Activated CD8-positive, alpha-beta memory T cell treated with anti-CD3 and anti-CD28 coated beads, Interleukin-2, amount 10 ng/mL, durations not matched to agents 7 days and 5 days (primary cell): ENCODE measurements at places on chromosomes 1 and 21. TPM values are rescaled to one million over a fixed set of nuclear protein-coding genes. Genes with fewer than 3 reads are reported as not detected.

The ZNF672 gene
- total RNA-seq, result 53.8 TPM

- H3K27me3 ChIP-seq, result no peaks in the 10 kb centered on the region
- H3K4me3 ChIP-seq, result no peak overlapping the region
- DNase-seq, result no peak
- H3K36me3 ChIP-seq, result no peaks in the 10 kb centered on the region
Observed at GRCh38 chr1:181732218-181732990, 249.1 kb downstream of the CACNA1E start.

GRCh38 chr1:154746622-154747299 is 123.3 kb downstream of the KCNN3 start:
- DNase-seq, result no peak
- no peak overlapping the region for H3K27ac ChIP-seq
- H3K27me3 ChIP-seq, result peaks cover 84% of the 10 kb centered on the region

The KCNK2 gene
- not detected for total RNA-seq

GRCh38 chr1:27444632-27445031 is 45.3 kb downstream of the WASF2 start:
- peaks cover 14% of the 10 kb centered on the region for H3K36me3 ChIP-seq
- peak overlapping the region; percentile 83 for H3K27ac ChIP-seq
- H3K4me3 ChIP-seq, result no peak overlapping the region
- no peak for DNase-seq
- H3K27me3 ChIP-seq, result no peaks in the 10 kb centered on the region
- H3K4me1 ChIP-seq, result peaks cover 42% of the 10 kb centered on the region

DNA sequence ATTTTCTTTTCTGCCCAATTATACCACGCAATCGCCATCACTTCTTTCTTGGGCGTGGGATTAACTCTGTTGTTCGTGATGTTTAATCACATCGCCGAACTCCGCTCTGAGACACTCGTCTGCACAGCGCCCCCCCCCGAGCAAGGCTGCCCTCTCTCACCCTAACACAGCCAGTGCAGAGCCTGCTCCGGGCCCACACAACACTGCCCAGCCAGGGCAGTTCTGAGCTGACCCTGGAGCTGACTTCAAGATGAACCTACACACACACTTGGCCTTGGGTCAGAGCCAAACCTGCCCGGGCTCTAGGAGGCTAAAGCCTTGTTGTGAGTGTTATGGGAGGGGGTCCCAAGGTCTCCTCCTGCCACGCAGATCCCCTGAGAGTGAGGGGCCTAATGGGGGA is 64.6 kb upstream of the LRP8 start:
- peaks cover 6% of the 10 kb centered on the region for H3K27me3 ChIP-seq
- H3K4me1 ChIP-seq, result peaks cover 3% of the 10 kb centered on the region
- no peaks in the 10 kb centered on the region for H3K36me3 ChIP-seq
- H3K27ac ChIP-seq, result no peak overlapping the region
- no peak for DNase-seq

GRCh38 chr1:33402206-33402605 is 28.7 kb downstream of the PHC2 start:
- H3K36me3 ChIP-seq, result no peaks in the 10 kb centered on the region
- peaks cover 4% of the 10 kb centered on the region for H3K4me1 ChIP-seq
- DNase-seq, result no peak
- H3K27ac ChIP-seq, result no peak overlapping the region

The TNFSF4 gene
- total RNA-seq, result 0.47 TPM

DNA sequence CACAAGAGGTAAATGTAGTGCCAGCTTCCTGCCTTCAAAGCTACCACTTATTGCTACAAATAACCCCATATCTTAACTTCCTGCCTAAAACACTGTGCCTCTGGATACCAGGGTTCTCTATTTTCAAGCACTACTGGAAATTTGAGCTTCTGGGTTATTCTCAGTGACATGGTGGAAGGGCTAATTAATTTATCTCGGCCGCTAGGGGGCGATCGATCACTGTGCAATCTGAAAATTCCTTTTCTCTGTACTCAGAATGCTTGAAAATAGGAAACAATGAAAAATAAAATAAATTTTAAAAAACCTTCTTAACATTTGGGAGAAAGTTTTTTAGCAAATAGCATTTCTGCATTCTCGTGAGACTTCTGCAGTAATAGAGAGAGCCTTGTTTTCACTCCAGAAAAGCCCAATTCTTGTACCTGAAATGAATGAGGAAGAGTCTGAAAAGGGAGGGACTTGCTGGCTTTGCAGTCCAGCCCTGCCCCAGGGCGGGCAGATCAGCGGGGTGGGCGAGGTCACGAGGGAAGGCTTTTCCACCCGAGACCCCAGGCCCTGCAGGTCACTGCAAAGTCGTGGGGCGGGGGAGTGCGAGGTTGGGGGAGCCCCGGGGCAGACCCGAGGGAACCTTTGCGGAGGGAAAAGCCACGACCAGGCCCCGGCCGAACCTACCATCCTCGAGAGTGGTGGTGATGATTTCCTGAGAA is 276.7 kb downstream of the PCP4 start:
- no peak overlapping the region for H3K27ac ChIP-seq
- no peak overlapping the region for H3K4me3 ChIP-seq
- peak; percentile 43 for DNase-seq
- H3K4me1 ChIP-seq, result no peaks in the 10 kb centered on the region
- H3K27me3 ChIP-seq, result no peaks in the 10 kb centered on the region

- no peak overlapping the region for H3K27ac ChIP-seq
- no peaks in the 10 kb centered on the region for H3K4me1 ChIP-seq
- DNase-seq, result no peak
- H3K4me3 ChIP-seq, result no peak overlapping the region
Observed at GRCh38 chr1:199776768-199777497, 250.6 kb upstream of the NR5A2 start.

- no peaks in the 10 kb centered on the region for H3K4me1 ChIP-seq
- no peaks in the 10 kb centered on the region for H3K36me3 ChIP-seq
- H3K4me3 ChIP-seq, result no peak overlapping the region
- no peaks in the 10 kb centered on the region for H3K27me3 ChIP-seq
- H3K27ac ChIP-seq, result no peak overlapping the region
- no peak for DNase-seq
Observed at GRCh38 chr1:68321084-68321685, 88.9 kb upstream of the WLS start.
